ENCODE measurements at places on chromosomes 1 and 21. TPM values are rescaled to one million over a fixed set of nuclear protein-coding genes. Genes with fewer than 3 reads are reported as not detected.

TIE1 gene
- total RNA-seq, result 42.6 TPM

FMOD gene
- total RNA-seq, result 95.2 TPM

FAM72B gene
- total RNA-seq, result 1.1 TPM

CRYZ gene
- 14.8 TPM for total RNA-seq

GJA4 gene
- total RNA-seq, result 26.4 TPM

LCE2C gene
- total RNA-seq, result not detected

RAB3B gene
- not detected for total RNA-seq

PPFIA4 gene
- total RNA-seq, result 0.55 TPM

All from mesenteric fat pad (tissue), 1 donor.